Activated T-helper 2 cell treated with anti-CD3 and anti-CD28 coated beads, Interferon-gamma antibody, Interleukin-2, Interleukin-4, amounts not matched to agents 10 μg/mL and 5 μg/mL and 100 μg/mL, durations not matched to agents 14 hours and 24 hours and 36 hours (primary cell): ENCODE measurements at places on chromosomes 11 and 22. TPM values are rescaled to one million over a fixed set of nuclear protein-coding genes. Genes with fewer than 3 reads are reported as not detected.

NRGN gene
- total RNA-seq: 5.0 and 6.7 TPM in 2 replicates

OR52A1 gene
- total RNA-seq: not detected in 2 replicates

OR5A1 gene
- not detected in 2 replicates for total RNA-seq

CFAP300 gene
- not detected in 2 replicates for total RNA-seq

DNA sequence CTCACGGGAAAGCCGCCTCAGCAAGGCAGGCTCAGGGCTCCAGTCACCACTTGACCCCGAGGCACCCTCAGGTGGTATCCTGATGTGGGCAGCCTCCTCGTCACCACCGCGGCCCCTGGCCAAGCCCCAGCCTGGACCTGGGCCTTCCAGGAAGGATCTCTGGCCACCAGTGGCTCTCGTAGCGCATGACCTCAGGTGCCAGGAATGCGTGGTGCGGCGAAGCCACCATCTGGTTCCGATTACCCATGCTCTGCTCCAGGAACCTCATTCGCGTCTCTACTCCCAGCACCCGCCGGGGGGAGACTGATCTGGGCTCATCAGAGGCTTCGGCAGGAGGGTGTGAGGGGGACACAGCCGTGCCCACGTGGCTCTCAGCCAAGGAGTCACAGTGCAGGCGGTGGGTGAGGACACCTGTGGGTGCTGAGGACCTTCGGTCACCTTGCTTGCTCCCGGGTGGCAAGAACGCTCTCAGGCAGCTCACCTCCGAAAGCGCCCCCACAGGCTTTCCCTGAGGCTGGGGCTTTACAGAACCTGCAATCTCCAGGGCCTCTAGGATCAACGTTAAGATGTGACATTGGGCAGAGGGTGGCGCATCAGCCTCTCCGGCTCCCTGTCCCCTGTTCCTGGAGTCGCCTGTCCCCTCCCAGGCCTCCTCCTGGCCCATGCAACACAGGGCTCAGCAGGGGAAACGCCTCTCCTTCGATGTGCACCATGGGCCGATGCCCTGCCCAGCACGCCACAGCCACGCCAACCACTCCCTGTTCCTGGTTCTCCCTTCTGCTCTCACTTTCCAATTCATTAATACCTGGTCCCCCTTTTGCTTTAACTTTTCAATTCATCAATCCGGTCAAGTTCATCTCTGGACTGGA, 39.0 kb downstream of the TBX1 start:
- no peak for DNase-seq

GRCh38 chr11:72989727-72990126, 152.4 kb downstream of the FCHSD2 start:
- DNase-seq: no peak

DNA sequence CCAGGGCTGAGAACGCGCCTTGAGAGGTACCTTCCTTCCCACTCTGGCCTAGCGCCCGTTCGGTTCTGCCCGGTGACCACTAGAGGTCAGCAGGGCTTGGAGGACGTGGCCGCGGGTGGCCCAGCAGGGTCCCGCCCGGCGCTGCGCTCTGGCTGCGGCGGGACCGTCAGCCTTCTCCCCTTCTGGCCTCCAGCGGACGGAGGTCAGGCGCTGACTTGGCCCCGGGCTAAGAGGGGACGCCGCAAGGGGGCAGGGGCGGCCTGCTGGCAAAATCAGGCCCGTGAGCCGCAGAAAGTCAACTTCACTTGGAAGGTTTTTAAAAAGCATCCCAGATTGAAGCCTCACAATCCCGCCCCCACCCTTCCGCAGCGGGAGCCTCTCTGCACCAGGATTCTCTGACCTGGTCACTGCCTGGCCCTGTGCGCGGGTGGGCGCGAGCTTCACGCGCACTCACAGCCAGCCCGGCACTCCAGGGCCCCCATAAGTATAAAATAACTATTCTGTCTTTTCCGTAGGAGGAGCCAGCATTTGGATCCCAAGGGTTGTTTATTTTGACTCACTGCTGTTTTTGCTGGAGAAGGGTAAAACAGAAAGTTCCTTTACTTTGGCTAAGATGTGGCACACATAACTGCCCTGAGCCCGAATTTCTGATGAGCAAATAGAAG, 23.2 kb upstream of the ZBTB16 start:
- peak; percentile 38 for DNase-seq

DNA sequence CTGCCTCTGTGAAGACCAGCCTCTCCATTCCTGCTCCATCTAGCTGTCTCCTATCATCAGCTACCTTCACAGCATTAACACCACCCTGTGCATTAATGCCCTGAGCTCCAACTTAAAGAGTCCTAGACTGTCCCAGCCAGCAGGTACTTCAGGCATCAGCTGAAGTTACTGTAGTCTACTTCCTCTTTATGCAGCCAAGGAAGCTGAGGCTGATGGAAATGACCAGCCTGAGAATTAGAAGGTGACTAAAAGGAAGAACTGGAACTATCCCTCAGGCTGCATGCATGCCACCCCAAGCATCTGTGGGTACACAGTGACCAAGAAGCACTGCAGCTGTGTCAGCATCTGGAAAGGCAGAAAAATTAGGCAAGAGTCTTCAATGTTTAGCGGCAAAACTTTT, 28.2 kb downstream of the MS4A10 start:
- no peak for DNase-seq

GRCh38 chr11:124633355-124633754, 10.7 kb downstream of the TBRG1 start:
- no peak for DNase-seq

DNA sequence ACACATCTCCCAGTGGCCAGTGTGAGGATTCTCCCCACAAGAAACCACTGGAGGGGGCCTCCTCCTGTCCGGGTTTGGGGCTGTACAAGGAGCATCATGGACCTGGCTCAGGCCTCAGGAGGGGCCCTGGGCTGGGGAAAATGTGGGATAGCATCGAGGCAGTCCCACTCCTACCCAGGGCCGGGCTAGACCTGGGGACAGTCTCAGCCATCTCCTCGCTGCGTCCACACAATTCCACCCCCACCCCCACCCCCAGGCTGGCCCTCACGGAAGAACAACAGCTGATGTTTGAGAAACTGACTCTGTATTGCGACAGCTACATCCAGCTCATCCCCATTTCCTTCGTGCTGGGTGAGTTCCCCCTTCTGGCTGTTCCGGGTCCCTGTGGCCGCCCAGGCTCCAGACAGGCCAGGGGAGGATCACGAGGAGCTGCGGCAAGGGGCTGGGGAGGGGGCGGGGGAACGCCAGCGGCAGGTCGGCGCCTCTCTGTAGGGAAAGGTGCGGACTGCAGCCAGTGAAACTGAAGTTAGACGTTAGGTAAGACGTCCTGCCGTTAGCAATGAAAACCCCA, 4.8 kb downstream of the BEST1 start:
- DNase-seq: no peak

DNA sequence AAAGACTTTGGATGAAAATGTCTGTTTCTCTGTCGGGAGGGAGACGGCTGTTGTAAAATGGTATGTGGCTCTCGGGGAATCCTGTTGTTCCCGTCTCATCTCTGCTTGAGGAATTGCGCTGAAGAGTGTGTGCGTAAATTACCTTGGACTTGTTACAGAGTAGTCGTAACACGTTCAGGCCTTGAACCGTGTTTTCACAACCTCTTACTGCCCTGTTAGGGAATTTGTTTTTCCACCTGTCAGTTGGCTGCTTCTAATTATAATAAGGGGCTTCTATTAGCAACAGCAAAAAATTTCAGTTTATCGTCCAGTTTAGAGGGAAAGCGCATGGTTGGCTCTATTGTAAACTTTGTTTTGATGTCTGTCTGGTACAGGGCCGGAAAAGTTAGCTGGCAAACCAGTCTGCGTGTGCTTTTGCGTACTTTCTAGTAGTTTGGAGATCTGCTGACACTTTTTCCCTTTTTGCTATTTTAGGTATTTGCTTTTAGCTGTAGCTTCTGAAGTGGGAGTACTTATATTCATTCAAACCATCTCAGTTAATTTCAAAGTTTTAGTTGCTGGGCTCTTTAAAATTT, 1.5 kb downstream of the HIPK3 start:
- no peak for DNase-seq

GRCh38 chr11:70768346-70769095, 370.2 kb downstream of the CTTN start:
- DNase-seq: no peak

GRCh38 chr11:3161720-3162409, 3.2 kb downstream of the OSBPL5 start:
- no peak for DNase-seq

DNA sequence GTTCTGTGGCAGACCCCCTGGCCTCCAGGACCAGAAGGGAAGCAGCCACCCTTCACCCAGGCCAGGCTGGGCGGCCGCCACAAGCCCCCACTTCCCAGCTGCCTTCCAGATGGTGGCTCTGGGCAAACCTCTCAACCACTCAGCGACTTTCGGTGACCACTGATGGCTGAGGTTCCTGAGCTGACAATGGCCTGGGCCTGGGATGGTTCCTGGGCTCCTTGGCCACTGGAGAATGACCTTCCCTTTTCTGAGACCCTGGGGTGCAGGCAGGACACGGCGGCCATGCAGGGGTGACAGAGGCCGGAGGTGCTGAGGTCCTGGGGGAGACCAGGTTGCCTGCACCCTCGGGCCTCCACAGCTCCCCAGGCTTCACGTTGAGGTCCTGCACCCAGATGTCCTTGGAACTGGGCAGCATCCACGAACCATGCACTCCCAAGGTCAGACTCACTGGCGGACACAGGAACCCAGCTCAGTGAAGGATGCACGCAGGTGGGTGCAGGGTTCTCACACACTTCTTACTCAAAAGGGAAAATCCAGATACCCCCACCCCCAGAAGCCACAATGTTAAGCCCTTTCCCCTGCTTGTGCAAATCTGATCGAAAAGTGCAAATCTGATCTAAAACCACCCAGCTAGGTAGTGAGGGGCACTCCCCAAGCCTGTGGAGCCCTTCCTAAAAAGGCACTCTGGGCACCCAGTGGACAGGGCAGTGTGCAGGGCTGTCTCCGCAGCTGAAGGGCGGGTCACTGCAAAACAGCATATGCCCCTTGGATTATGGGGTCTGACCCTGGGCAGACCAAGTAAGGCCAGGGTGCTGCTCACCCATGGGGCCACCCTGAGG, 13.9 kb upstream of the PHLDA2 start:
- no peak for DNase-seq

- no peak for DNase-seq
Observed at GRCh38 chr11:47967577-47968525, 12.5 kb upstream of the PTPRJ start.

DNA sequence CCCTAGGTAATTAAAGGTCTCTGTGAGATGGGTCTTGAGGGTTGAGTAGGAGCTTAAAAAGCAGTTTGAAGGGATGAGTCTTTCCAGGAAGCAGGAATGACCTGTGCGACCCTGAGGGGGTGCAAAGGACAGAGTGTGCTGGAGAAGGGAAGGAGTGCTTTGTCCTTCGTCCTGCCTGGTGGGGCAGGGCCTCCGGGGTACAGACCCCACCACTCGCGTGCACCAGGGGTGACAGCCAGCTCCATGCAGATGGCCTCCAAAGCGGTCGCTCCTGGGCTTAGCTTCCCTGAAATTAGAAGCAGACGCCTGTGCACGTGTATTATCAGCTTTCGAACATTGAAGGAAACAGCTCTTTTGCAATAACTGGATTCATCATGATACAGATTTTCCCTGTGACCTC, 959.8 kb downstream of the BRD1 start:
- DNase-seq: no peak

DNA sequence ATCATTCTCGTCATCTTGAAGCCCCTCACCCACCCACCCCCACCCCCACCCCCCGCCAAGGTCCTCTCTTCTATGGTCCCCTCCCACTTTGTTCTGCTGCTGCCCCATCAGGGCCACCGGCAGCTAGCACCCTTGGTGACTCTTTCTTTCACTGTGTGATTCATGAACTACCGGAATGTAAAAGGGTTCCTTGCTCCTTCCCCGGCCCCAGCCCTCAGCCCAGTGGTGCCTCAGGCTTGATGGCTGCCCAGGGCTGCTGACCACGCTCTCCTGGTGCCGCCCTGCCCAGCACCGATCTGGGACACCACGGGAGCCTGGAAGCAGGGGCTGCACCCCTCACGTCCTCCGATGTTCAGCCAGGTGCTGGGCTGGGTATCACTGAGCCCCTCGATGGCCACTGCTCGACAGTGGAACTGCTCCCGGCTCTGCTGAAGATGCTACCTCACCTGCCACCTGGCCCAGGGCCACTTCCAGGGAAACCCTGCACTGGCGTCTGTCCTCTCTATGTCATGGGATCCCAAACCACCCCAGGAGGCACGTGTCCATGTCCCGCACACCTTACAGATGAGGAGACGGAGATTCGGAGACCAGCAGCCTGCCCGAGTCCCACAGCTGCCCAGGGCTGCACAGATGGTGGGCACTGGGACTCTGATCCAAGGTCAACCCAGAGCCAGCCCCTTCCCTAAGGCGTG, 39.7 kb downstream of the IGLL5 start:
- no peak for DNase-seq

DNA sequence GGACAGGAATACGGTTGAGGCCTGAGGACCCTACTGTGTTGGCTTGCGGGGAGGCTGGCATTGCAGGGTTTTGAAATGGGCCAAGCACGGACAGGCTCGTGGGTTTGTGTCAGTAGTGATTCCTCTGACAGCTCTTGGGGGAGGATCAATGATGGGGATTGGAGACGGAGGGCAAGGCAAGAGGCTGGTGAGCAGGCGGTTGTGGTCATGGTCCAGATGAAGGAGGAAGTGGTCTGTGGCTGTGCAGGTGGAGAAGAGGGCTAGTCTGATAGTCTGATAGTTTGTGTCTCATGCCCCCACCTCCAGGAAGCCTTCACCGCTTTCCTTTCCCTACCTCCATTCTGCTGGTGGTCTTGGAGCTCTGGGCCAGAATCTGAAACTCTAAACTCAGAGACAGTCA, 3.0 kb downstream of the MAFF start:
- DNase-seq: no peak

DNA sequence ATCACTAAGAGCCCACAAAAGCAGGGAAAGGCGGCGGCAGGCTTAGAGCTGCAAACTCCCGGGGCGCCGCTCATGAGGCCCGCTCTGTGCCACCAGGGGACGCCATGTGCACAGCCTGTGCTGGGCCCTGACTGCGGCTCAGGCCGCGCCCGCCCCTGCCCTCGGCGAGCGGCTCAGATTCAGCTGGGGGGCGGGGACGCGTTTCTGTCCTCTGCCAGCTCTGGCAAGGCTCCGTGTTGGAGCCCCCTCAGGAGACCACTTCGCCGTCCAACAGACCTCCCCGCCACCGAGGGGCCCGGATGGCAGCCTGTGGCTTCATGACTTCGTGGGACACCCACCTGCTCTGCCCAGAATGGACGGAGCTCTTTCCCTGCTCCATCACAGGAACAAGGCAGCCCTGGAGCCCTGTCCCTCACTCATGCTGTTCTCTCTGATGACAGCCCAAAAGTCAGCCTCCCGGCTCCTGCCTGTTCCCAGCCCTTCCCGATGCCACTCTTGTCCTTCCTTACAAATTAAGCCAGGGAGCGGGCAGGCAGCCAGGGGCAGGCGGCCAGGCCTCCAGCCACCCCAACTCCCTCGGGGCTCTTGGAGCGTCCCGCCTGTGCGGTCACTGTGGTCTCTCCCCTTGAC, 69.1 kb downstream of the NAT10 start:
- DNase-seq: peak; percentile 72

DNA sequence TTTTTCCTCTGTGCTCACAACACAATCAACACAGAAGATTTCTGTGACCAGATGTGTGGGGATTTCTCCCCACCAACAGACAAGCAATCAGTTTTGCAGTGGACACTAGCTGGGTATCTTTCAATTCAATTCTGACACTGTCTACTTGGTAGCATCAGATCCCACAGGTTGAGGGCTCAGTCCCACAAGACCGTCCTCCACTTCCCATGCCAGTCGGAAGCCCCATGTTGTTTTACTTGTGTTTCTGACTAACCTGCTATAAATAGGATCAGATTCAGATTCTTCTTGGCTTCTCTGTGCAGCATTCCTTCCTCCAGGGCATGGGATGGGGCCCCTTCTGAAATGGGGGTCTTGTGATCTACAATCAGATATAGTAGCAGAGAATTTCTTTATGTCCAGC, 19.6 kb downstream of the ACER3 start:
- DNase-seq: no peak

- DNase-seq: no peak
Observed at GRCh38 chr22:36730176-36730858, 26.8 kb upstream of the CACNG2 start.
